ENCODE measurements at places on chromosomes 3 and 15. TPM values are rescaled to one million over a fixed set of nuclear protein-coding genes. Genes with fewer than 3 reads are reported as not detected.

The IGSF11 gene
- not detected for total RNA-seq

The ARNT2 gene
- total RNA-seq: 2.5 TPM

GRCh38 chr3:127962937-127963336 is 47.9 kb downstream of the KBTBD12 start:
- DNase-seq: no peak

DNA sequence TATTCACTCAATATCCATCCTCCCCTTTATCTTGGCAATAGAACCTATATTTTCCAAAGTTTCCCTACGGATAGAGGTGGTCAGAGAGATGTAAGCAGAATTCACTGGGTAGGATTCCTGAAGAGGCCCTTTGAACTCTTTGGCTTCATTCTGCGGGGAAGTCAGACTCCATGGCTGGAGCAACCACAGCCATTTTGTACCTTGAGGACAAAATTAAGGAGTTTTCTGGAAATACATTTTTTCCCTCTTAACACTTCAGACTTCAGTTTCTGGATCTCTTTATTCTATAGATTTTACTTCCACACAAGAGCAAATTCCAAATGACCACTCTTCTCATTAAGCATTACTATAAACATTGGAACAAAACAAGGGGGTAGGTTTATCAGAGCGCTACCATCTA is 43.3 kb downstream of the ADAMTS9 start:
- DNase-seq: no peak

DNA sequence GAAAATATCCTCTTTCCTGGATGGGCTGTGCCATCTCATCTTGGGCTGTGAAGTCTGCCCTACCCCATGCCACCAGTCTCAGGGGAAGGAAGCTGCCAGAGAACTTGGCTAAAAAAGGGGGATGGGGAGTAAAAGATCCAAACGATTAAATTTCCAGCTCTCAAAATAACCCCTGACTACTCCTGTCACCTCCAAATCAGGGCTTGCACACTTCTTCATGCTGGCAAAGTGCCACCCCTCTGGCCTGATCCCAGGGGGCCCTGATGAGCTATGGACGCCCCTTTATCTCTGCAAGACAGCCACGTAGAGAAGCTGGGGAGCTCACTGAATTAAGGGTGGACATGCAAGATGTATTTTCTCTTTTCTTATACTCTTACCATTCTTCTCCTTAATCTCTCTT is 1.2 kb upstream of the MLF1 start:
- DNase-seq: no peak

GRCh38 chr3:152097120-152097519 is 171.6 kb upstream of the MBNL1 start:
- DNase-seq: no peak

DNA sequence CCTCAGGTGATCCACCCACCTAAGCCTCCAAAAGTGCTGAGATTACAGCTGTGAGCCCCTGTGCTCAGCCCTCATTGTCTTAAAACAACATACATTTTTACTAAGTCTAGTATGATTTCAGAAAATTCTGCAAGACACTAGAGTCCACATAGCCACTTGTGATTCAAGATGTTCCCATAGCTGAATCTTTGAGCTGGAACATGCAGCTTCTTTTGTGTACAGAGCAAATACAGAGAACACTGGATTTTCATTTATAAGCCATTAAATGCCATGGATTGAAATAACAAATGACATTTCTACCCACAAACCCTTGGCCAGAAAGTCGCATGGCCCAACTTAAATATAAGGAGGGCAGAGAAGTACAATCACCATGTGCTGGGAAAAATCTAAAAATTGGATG is 1489.2 kb upstream of the GBE1 start:
- no peak for DNase-seq

GRCh38 chr3:15940641-15941040 is 142.9 kb upstream of the ANKRD28 start:
- no peak for DNase-seq

Measured in Peyer's patch (tissue), 4 donors.